ENCODE measurements at places on chromosomes 7 and 10.
A peak's percentile ranks its signal among the peaks of the same experiment; 100 is the strongest.

DNA sequence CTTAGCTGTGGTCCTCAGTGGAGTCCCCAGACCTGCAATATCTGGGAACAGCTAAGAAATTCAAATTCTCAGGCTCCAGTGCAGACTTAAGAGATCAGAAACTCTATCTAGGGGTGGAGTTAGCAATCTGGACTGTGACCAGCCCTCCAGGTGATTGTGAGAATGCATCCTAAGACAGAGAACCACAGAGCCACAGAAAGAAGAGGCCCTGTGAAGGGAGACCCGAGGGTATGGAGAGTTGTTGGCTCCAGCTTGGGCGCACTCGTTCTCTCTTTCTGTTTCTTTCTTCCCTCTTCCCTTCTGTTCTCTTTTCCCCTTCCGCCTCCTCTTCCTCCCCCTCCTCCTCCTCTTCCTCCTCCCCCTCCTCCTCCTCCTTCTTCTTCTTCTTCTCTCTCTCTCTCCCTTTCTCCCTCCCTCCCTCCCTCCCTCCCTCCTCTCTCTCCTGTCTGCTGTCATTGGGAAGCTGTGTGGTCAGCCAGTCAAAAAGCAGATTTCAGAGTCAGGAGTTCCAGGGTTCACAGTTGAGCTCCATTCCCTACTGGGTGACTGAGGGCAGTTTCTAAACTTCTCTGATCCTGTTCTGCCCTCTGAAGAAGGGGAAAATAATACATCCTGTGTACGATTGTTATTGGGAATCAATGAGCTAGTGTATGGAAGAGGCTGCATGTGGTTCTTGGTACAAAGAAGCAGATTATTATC lies 62.1 kb upstream of the STEAP1B start:
- DNase-seq = no peak

GRCh38 chr7:28069807-28070206 lies 110.8 kb downstream of the JAZF1 start:
- DNase-seq = peak; percentile 58

GRCh38 chr7:135380351-135380750 lies 129.6 kb downstream of the CNOT4 start:
- DNase-seq = no peak

DNA sequence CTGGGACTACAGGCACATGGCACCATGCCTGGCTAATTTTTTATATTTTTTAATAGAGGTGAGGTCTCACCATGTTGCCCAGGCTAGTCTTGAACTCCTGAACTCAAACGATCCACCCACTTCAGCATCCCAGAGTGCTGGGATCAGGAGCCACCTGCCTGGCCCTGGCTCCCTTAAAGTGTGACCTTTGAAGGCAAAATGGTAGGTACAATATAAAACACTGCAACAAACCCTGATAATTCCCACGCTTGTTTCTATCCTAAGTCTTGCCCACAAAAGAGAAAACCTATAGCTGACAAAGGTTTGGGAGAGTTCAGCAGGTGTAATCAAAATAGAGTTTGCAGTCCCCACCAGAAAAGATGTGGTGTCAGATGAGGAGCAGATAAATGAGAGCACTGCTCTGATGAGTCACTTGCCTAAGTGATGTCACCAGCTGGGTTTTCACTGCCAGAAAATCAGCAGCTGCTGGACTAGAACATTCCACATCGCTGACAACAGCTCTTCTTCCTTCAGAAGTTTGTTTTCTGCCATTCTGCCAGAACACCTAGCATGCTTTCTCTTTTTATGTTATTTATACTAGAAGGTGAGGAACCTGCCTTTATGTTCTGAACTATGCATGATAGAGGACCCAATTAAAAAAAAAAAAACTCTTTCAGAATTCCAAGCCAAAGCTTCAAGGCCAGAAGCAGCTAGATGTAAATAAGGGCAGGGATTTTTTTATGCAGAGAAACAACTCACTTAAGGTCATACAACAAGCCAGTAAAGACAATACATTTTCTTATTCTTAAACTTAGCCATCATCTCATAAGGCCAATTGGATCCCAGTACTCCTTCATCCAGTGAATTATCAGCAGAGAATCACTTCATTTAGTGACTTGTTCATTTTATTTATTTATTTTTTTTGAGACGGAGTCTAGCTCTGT lies 18.0 kb downstream of the PURB start:
- peak; percentile 80 for DNase-seq

DNA sequence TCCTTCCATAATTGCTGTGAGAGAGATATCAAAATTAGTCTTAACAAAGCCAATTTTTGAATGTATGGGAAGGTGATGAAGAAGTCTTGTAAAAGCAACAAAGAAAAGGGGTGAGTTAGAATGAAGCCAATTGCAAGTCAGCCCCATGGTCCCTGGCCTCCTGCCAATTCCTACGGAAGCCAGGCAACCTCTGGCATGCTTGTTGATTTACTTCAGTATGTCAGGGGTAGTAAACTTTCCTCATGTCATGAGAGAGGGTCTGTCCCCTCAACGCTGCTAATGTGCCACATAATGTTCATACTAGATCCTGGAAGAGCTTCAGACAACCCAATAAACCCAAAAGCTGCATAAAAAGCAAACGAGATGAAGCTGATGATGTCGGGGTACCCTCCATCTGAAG lies 159.1 kb upstream of the YAE1 start:
- no peak for DNase-seq

DNA sequence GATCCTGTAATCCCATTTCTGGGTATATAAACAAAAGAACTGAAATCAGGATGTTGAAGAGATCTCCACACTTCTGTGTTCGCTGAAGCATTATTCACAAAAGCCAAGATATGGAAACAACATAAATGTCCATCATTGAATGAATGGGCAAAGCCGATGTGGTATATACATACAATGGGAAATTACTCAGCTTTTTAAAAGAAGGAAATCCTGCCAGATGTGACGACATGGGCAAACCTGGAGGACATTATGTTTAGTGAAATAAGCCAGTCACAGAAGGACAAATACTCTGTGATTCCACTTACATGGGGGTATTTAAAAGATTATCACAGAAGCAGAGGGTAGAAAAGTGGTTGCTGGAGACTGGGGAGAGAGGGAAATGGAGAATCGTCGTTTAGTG lies 23.9 kb upstream of the FAM107B start:
- DNase-seq = no peak

- no peak for DNase-seq
Observed at GRCh38 chr10:33257439-33258080, 76.9 kb downstream of the NRP1 start.

- no peak for DNase-seq
Observed at GRCh38 chr10:49726593-49726992, 35.5 kb downstream of the OGDHL start.

DNA sequence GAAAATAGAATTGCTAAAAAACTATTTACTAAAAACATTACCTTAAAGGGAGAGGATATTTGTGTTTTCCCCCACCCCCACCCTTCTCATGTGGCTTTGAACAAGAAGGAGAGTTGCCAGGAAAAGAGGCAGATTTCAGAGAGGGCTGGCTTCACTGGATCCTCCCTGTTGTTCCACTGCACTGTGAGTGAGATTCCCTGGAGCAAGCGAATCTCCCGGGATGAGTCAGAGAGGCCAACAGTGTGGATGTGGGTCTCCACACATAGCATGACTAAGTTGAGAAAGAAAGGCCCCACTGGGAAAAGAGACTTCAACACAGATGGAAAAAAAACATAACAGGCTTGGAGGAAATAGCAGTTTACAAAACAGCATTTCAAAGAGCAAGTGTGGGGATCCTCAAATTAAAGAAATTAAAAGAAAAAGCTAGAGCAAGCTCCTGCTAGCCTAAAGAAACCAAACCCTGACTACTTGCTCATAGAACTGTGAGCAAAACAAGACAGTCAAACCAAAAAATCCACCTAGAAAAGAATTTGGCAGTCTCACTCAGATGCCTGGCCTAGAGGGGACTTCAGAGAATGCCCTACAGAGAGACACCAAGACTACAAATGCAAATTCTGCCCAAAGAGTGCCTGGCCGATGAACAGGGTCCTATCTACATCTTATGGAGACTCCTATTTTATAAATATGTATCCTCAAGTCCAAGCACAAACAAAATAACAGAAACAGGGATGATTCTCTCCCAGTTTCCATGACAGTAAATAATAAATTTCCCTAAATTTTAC lies 3.4 kb downstream of the CAV1 start:
- DNase-seq = peak; percentile 93

DNA sequence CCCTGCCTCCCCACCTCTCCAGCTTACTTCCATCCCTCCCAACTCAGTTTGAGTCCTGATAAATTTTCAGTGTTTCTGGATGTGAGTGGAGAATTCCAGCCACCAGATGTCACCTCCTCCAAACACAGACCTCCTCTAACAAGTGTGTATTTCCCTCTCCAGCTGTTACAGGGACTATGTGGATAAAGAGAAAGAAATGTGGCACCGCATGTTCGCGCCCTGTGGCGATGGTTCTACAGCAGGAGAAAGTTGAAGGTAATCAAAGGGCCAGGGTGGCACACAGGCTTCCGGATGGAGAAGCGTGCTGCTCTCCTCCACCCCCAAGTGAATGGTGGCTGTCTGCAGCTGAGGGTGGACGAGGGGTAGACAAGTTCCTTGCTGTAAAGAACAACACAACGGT lies 14.7 kb downstream of the FKBP6 start:
- DNase-seq = peak; percentile 61

DNA sequence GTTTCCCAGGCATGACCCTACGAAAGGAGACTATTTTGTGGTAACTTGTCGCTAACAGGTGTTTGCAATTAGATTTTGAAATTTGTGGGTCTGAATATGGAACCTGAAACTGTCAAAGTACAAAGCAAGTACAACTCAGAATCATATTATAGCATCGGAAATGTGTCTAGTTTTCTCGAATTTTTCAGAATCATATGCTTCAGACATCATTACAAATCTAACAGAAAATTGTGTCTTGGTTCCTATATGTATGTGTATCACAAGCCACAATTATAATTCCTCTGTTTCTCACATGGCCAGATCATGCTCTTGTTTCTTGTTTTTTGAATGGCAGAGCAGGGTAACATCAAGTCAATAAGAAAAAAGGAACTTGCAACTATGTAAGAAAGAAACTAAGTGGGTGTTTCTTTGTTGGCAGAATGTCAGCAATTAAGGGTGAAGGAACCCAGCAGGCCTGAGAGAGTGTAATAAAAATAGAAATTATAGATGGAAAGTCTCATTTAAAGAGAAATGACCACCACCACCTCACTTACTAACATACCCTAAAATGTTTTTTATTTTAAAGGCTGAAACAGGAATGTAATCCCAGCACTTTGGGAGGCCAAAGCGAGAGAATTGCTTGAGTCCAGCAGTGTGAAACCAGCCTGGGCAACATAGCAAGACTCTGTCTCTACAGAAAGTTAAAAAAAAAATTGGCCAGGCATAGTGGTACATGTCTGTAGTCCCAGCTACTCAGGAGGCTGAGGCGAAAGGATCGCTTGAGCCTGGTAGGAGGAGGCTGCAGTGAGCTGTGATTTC lies 51.3 kb downstream of the PRTFDC1 start:
- no peak for DNase-seq

DNA sequence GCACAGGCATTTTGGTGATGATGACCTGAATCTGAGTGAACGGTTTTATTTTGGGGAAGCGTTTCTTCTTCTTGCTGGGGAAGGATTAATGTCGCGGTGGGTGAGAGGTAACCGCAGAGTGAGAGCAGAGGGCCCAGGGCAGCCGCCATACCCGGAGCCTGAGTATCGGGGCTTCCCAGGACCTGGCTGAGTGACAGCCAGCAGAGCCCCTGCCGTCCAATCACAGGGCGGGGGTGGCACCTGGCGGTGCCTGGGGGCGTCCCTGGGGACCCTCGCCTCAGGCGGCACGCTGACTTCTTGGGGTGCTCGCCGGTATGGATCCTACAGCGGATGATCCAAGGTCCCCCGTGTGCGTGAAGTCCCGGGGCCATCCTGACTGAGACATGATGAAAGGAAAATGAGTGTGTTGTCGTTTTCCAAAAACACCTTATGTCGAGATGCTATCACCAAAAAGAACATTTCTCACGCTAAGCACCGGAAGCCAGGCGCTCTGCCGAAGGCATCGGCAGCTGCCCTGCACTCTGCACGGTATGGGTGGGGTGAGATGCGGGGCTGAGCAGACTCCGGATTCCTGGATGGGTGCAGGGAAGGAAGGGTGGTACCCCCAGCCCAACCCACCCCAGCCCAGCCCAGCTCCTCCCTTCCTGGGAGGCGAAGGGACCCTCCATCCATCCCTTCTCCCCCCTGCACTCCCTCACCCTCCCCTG lies 227.9 kb upstream of the SHH start:
- DNase-seq = no peak

GRCh38 chr10:69639291-69640195 lies 9.5 kb downstream of the FAM241B start:
- DNase-seq = peak; percentile 13

- no peak for DNase-seq
Observed at GRCh38 chr7:46294381-46294780, 373.3 kb upstream of the IGFBP3 start.

GRCh38 chr10:15491856-15492642 lies 121.0 kb upstream of the FAM171A1 start:
- no peak for DNase-seq

GRCh38 chr7:128879939-128880746 lies 17.5 kb downstream of the ATP6V1F start:
- peak; percentile 40 for DNase-seq

- DNase-seq = no peak
Observed at GRCh38 chr7:138962561-138963270, 18.5 kb downstream of the KIAA1549 start.

DNA sequence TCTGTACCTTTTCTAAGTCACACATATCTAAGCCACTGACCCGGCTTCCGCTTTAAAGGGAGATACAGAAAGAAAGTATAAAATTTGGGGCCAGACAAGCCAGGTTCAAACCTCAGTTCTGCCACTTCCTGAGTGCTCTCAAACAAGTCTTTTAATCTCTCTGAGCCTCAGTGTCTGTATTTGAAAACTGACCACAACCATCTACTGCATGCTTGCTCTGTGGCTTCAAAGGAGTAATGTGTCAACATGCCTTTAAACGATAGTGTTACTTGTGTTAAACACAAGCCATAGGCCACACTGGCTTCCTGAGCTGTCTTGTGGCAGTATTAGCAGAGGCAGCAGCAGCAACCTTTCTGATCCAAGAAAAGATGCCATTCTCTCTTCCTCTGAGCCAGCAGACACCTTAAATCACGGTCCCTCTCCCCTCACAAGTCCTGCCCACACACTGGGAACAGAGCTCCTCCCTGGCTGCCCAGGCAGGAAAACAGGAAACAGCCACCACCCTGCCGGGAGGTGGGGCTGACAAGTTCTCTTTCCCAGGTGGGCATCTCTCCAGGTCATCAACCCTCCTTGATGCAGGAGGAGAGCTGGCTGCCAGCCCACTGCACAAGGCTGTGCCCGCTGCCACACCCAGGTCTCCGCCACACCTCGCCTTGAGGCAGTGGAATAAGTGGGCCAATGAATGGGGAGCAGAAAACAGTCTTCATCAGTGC lies 10.7 kb downstream of the HIP1 start:
- no peak for DNase-seq

- no peak for DNase-seq
Observed at GRCh38 chr10:93190372-93190771, 116.7 kb downstream of the CYP26A1 start.

GRCh38 chr10:129525401-129525801 lies 58.4 kb downstream of the MGMT start:
- DNase-seq = peak; percentile 42

GRCh38 chr10:95637140-95637539 lies 19.4 kb downstream of the ALDH18A1 start:
- DNase-seq = no peak
